ENCODE measurements at places on chromosomes 16 and 17.

- no peak for DNase-seq
These were observed 33.7 kb downstream of the RGS9 start for GRCh38 chr17:65170839-65171238.

DNA sequence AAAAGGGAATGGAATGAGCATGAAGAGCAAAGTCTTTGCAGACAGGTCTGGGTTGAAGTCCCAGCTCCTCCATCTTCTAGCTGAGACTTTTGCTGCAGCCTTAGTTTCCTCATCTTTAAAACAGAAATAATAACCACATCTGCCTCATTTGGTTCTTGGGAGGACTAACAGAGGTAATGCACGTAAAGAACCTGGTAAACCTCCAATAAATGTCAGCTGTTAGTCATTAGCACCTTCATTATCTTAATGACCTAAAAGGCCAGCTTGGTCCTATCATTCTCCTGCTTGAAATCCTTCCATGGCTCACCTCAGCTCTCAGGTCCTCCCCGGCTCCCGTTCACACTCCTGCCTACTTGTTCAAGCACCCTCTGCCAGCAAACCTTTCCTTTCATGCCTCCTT lies 51.8 kb downstream of the SKAP1 start:
- no peak for DNase-seq

- no peak for DNase-seq
These were observed 38.3 kb downstream of the MAP2K6 start for GRCh38 chr17:69452664-69453260.

DNA sequence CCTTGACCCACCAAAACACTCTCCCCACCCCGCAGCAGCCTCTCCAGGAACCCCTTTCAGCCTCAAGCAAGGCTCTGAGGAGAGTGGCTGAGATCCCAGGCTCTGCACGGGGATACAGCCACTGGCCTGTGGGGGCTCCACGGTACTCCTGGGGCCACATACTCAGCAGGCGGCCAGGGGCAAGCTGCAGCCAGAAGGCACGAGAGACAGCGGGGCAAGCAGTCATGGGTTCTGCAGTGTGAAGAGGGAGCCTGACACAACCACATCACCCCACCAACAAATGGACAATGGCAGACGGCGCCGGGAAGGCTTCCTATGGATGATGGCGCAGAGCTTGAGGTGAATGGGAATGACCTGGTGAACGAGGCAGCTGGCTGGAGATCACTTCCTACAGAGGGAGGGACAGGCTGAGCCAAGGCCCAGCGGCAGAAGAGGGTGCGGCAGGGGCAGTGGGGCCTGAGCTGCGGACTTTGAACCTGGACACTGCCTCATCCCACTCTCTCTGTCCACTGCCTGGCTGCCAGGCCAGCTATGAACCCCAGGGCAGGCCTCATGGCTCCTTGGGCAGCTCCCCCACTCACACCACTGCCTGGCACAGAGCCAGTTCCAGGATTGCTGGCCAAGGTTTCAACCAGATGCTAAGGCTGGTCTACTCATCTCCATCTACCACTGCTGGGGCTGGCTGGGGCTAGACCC lies 10.8 kb upstream of the BCAR1 start:
- no peak for DNase-seq

DNA sequence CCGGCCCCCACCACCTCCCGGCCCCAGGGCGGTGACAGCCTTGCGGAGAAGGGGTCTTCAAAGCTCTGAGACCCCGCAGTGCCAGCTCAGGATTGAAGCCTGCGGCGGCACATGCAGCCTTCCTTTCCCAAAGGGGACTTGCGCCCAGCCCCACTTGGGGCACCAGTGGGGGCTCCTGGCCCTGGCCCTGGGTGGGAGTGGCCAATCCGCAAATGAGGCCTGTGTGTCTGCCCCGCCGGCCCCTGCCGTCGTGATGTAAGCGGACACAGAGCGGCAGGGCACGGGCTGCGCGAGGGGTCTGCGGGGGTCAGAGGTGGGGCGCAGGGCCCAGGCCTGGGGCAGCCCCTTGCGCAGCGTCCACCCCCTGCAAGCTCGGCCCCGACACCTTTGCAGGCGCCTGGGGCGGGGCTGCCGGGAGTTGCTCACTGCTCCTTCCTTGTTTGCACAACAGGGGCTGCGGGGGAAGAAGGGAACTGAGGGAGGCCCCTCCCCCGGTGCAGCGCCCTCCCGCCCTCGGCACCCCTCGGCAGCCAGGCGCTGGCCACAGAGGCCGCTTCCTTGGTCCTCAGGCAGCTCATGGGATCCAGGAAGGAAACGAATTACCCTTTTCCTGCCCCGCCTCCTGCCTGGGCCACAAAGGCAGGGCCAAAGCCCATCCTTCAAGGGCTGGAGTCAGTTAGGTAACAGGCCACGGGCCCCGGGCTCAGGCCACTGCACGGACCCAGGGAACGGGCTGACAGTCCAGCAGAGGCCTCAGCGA lies 2.9 kb downstream of the SLC16A3 start:
- no peak for DNase-seq

DNA sequence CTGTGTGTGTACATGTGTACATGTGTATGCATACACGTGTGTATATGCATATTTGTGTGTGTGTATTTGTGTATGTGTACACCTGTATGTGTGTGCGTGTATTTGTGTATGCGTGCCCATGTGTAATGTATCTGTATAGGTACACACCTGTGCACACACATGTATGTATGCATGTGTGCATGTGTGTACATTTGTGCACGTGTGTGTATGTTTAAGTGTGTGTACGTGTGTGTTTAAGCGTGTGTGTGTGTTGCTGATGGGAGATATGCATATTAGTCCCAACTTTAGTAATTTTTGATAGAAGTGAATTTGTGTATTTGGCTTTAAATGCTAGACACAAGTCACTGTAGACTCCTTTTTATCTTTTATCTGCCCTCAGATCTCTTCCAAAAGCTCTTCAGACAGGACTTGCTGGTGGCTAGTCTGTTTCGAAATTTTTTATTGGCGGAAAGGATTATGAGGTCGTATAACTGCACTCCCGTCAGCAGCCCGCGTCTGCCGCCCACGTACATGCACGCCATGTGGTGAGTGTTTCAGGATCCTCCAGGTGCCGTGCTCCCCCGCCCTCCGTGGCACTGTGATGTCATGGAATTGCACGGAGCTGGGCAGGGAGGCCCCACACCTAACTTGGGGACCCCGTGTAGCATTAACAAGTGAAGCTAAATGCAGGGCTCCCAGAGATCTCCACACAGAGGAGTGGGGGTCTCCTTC lies 168.8 kb upstream of the CHMP6 start:
- no peak for DNase-seq

DNA sequence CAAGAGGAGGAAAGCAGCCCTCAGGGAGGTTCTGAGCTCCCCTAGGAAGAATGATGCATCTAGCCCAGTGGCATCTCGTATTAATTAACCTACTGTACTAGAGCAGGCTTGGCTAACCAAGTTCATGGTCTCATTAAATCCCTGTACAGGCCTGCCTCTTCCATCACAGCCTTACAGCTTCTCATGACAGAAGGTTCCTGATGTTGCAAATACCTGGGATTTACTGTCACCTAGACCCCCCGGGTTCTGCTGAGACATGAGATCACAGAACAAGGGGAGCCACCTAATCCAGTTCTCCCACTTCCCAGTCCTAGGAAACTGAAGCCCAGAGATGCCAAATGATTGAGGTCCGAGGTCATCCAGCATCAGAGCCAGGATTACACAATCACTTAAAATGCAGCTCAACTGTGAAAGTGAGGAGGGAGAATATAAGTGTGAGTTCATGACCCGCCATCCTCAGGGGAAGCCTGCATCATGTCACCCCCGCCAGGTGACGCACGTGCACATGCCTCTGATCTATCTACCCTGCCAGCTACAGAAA lies 23.9 kb downstream of the ACLY start:
- DNase-seq = no peak

DNA sequence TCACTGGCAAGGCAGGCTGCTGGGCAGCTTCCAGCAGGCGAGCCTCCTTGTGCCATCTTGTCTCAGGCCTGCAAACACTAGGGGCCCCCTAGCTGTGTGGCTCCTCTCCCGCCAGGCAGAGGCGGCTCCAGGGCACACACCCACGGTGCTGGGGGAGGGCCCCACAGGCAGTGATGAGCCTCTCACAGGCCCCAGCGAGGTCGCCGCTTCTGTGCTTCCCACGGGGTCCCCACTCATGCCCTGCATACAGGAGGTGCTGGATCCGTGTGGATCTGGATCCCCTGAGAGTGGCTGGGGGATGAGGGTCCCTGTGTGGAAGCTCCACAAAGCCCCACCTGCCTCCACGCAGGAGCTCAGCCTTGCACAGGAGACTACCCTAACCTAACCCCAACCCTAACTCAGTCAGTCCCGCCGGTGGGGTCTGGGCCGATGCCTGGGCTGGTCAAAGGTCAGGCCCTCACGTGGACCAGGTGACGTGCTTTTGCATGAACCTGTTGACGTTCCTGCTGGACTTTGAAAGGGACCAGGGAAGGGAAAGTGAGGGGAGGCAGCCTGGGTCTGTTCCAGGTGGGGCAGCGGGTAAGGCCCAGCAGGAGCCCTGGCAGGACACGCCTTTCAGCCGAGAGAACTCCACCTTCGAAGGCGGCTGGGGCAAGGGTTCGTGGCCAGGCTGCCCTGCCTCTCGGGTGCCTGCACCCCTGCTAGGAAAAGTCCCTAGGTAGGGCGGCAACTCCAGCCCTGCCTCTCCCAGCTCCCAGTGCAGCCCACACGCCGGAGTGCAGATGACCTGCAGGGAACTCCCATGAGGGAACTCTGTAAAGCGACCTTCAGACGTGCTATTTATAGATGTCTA lies 5.2 kb downstream of the SECTM1 start:
- DNase-seq = no peak

- DNase-seq = peak; percentile 6
These were observed 444.0 kb downstream of the XYLT1 start for GRCh38 chr16:17026600-17027242.

GRCh38 chr17:47703671-47704070 lies 9.7 kb downstream of the TBKBP1 start:
- DNase-seq = no peak

DNA sequence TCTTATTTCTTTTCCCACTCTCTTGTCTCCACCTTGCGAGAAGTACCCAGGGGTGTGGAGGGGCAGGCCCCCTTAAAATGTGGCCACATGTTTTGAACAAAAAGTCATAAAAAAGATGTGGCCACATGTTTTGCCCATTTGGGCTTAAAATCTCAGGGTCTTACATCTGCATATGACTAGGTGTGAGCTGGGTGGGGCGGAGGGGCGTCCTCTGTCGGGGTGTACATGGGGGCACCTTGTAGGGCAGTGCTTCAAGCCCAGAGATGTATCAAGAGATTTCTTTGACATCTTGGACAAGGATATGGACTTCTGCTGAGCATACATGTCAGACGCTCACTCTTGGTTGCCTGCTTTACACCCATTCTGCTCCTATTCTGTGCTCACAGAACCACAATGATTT lies 13.0 kb upstream of the SLC47A1 start:
- no peak for DNase-seq

GRCh38 chr17:67830440-67830839 lies 5.1 kb downstream of the BPTF start:
- DNase-seq = no peak

GRCh38 chr16:80079072-80079471 lies 461.7 kb upstream of the DYNLRB2 start:
- DNase-seq = no peak

- DNase-seq = no peak
These were observed 170.7 kb downstream of the CYB561 start for GRCh38 chr17:63275318-63275970.

GRCh38 chr16:23642246-23642774 lies 1.0 kb downstream of the DCTN5 start:
- no peak for DNase-seq

DNA sequence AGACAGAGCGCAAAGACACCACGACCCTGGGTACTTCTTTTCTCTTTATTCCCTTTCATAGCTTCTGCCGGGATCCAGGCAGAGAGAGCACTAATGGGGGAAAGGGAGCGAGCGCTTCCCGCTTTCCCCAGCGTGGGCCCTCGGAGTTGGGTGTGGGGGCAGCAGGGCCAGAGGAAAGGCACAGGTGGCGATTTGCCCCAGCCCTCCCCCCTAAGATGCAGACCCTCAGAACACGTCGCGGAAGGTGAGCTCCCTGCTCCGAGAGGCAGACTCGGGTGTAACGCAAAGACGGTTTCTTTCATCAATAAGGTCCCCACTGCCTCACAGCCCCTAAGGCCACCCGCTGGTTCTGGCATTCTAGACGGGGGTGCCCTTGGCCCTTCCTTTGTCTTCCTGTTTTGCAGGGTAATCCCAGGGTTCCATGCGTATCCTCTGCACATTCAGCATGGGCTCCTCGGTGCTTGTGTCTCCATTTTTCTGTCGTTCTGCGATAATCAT lies 570 bp upstream of the NME3 start:
- no peak for DNase-seq

- no peak for DNase-seq
These were observed 6.9 kb upstream of the SCNN1G start for GRCh38 chr16:23175651-23176050.

- DNase-seq = no peak
These were observed 34.9 kb downstream of the PPL start for GRCh38 chr16:4902038-4902437.

DNA sequence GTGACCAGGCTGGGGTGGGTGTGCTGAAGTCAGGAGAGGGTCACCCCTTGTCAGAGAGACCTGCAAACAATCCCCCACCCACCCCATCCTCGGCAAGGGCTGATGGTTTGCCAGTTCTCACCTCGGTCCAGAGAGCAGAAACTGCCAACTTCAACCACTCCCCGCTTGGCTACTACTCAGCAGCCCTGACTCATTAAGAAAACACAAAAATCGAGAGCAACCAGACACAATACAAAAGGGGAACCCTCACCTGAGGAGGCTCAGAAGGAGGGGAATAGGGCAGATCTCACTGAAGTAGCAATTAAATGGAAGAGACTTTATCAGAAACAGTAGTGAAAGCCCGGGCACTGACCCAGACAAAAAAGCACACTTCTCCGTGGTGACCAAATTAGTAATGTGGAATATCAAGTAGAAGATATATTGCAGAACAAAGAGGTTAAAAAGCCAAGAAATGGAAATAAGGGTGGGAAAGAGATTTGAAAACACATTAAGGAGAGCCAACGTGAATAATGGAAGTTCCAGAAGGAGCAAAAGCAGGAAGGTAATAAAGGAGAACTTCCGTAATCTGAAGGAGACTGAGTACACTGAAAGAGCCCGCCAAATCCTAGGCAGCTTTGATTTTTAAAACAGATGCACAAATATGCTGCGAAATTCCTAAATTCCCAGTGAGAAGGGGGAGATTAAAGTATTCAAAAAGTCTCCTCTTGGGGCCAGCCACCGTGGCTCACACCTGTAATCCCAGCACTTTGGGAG lies 23.6 kb downstream of the CENPV start:
- no peak for DNase-seq

GRCh38 chr17:16507918-16508533 lies 16.0 kb upstream of the LRRC75A start:
- DNase-seq = no peak

DNA sequence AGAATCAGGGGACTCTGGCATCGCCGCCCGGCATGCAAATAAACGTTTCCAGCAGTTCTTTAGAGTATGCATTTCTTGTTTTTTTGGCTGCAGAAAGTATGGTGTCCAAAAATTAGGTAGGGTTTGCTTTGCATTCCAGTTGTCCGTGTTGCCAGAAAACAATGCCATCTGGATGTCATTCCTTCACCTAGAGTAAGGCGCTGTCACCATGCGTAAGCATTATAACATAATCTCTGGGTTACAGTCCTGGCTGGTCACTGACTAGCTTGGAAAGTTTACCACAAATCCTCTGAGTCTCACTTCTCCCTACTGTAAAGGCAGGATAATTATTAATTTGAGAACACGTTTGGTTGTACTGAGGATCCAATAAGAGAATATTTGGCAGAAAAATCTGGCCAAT lies 457.7 kb downstream of the XYLT1 start:
- DNase-seq = no peak

GRCh38 chr16:4365014-4365406 lies 6.6 kb upstream of the VASN start:
- DNase-seq = no peak

All from activated CD8-positive, alpha-beta memory T cell treated with anti-CD3 and anti-CD28 coated beads for 1 hour (primary cell).